ENCODE measurements at places on chromosomes 1 and 21. TPM values are rescaled to one million over a fixed set of nuclear protein-coding genes. Genes with fewer than 3 reads are reported as not detected.

Gene CYP4A11
- polyA plus RNA-seq: not detected

Gene PRDM16
- 2.1 TPM for polyA plus RNA-seq

Gene CASQ1
- polyA plus RNA-seq: 10.2 TPM

Gene DCST2
- 20.4 TPM for polyA plus RNA-seq

Gene KIF26B
- 3.0 TPM for polyA plus RNA-seq

Gene ZNF326
- 9.5 TPM for polyA plus RNA-seq

Gene GREM2
- 1.8 TPM for polyA plus RNA-seq

DNA sequence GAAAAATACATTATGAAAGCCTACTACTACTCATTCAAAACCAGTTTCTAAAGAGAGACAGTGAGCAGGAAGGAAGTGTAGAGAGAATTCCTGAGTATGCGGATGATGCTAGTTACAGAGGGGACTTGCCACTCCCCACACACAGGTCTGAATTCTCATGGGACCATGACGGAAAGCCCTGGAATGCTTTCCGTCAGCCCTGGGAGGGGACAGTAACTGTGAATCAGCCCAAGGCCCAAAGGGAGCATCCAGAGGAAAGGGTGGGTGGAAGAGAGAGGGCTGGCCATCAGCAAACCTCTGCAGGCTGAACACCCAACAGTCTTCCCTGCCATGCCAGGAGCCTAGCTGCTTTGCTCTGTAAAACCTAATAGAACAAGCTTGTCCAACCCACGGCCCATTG lies 36.4 kb downstream of the RCSD1 start:
- DNase-seq: no peak

DNA sequence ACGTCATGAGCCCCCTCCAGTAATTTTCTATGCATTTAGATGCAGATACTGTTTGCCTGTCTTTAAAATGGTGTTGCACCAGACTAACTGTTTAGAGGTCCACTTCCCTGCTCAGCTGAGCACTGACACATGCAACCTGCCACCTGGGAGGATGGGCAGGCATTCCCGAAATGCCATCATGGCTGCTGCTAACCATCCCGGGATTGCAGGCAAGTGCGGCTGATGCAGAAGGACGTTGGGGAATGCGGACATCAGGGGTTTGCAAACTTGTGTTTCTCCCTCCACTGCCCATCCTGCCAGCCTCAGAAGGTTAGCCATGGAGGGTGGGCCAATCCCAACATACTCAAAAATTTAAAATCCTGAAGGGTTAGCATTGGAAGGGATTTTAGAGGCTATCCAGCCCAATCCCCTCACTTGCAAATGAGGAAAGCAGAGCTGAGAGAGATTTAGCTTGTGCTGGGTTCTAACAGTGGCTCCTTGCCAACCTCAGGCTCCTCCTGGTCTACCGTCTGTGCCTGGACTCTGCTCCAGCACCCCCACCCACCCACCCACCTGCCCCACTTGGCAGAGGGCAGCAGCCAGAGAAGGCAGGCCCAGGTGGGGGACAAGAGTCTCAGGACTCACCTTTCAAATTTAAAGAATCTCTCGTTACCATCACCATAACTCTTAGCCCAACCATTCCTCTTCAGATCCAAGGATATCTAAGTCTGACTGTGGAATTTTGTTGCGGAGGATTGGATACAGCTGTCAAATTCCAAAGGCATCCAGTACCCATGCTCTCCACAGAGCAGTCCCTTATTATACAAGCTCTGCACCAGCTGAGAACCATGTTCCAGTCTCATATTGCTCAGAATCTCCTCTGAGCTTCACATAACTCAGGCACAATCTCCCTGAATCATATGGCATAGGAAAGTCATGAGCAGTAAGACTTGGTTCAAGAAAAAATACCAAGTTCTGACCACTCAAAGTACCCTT lies 34.2 kb downstream of the HIVEP3 start:
- no peak for DNase-seq

- peak; percentile 68 for DNase-seq
Measured at GRCh38 chr1:201916649-201917249, 28.1 kb downstream of the SHISA4 start.

DNA sequence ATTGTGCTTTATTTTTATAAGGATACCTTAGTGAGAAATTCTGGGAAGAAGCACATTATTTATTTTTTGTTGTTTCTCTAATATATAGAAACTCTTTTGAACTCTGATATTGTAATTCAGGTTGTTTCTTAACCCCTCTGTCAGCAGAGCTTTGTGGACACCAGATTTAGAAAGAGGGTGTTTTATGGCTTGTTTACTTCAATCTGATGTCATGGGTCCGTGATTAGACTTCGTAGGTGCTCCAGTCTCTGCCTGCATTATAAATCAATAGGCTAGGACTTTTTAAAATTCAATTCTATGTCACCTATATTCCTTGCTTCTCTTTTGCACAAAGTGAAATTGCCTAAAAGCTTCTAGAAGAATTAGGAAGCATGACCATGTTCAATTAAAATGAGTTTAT lies 47.3 kb upstream of the CCDC190 start:
- DNase-seq: no peak

DNA sequence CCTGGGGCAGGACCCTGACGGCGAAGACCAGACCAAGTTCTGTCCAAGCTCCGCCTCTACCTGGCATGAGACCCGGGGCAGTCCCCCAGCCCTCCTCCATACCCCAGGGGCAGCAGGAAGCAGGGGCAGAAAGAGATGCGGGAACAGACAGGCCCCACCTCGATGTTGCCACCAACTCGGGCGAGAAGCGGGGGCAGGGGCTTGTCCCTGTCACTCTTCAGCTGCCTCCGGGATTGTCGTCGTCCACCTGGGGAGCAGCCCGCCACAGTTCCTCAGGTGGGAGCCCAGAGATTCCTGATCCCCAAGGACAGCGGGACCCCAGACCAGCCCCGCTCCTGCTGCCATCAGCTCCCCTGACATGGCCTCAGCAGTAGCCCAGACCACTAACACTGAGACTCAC lies 54.8 kb downstream of the CHD5 start:
- no peak for DNase-seq

- DNase-seq: no peak
Measured at GRCh38 chr1:198465201-198466144, 75.0 kb downstream of the ATP6V1G3 start.

DNA sequence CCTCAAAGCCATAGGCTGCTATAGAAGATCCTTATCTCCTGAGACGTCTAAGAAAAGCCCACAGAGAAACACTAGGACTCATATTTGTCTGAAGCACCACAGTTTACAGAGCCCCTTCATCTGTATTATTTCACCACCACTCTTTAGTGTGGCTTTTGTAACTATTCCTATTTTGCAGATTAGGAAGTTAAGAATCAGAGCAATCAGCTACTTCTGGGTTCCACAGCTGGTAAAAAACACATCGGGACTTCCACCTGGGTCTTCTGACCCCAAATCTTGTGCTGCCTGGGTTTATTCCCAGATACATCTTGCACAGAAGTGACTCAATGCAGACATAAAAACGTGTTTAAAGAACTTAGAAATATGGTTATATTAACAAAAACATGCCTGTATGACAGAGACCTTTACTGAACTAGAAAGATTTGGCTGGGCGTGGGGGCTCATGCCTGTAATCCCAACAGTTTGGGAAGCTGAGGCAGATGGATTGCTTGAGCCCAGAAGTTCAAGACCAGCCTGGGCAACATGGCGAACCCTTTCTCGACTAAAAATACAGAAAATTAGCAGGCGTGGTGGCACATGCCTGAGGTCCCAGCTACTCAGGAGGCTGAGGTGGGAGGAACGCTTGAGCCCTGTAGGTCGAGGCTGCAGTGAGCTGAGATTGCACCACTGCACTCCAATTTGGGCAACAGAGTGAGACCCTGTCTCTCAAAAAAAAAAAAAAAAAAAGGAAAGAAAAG lies 40.9 kb downstream of the ELK4 start:
- no peak for DNase-seq

DNA sequence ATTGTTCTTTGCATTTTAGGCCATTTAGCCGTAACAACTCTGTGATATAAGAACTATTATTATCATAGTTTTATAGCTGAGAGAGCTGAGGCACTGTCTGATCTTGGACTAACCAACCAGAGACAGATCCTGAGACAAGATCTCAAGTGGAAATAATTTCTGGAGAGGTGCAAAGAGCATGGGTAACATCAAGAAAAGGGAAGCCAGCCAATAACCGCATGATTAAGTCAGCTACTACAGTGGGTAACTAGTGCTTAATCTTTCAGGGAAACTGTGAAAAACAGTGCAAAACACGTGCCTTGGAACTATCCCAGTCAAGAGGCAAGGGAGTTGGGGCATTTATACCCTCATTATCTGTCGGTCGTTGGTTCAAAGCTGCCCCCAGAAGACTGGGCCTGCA lies 105.8 kb downstream of the OMA1 start:
- no peak for DNase-seq

GRCh38 chr1:19010995-19011844 lies 54.7 kb upstream of the IFFO2 start:
- no peak for DNase-seq

DNA sequence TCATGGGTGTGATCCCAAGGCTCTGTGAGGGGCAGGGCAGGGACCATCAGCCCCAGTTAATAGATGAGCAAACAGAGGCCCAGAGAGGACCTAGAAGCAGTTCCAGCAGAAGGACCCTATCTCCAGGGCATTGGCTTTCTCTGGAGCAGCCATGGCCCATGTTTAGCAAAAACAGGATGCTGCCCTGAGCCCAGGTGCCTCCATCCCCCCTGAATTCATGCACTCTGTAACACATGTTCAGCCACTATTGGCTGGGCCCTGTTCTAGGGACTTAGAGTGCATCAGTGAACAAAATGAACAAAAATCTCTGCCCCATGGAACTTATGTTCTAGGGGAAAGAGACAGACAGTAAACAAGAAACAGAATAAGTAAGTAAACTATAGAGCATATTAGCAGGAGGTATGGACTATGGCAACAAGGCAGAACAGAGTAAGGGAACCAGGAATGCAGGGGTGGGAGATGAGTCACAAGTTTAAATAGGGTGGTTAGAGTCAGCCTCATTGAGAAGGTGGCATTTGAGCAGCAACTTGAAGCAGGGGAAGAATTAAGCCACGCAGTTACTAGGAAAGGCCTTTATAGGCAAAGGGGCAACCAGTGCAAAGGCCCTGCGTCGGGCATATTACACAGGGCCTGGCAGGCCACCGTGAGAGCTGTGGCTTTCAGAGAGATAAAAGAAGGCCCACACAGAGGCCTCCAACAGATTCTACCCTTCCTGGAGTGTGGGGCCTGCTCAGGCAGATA lies 185.9 kb upstream of the EDN2 start:
- DNase-seq: no peak

GRCh38 chr1:119822406-119822805 lies 11.1 kb upstream of the REG4 start:
- DNase-seq: no peak

GRCh38 chr1:77273891-77274290 lies 7.9 kb upstream of the AK5 start:
- no peak for DNase-seq

Measured in testis (tissue), 5 donors.